Activated T-cell treated with anti-CD3 and anti-CD28 coated beads for 4 hours (primary cell): ENCODE measurements at places on chromosomes 4 and X.

DNA sequence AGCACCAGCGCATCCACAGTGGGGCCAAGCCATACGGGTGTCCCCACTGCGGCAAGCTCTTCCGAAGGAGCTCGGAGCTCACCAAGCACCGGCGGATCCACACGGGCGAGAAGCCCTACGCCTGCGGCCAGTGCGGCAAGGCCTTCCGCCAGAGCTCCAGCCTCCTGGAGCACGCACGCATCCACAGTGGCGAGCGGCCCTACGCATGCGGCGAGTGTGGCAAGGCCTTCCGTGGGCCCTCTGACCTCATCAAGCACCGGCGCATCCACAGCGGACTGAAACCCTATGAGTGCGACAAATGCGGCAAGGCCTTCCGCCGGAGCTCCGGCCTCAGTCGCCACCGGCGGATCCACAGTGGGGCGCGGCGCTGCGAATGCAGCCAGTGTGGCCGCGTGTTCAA, 13.6 kb downstream of the ZNF275 start:
- DNase-seq = no peak

- no peak for DNase-seq
Measured at GRCh38 chrX:150483356-150483985, 85.0 kb upstream of the MTM1 start.

DNA sequence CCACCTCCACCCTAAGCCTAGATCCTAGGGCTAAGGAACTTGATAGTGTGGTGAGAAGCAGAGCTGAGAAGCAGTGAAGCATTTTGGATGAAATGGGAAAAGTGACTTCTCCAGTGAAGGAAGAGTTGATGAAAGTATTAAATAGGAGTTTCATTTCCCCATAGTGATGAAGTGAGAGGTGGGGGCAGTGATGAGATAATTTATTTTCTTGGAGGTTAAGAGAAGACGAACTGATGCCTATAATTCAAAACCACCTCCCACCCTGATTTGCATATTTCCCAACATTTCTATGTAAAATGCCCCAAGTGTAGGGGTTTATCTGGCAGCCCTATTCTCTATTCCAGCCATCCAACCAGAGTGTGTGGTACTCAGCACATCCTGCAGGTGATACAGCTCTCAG, 6.3 kb downstream of the LONRF3 start:
- DNase-seq = no peak

DNA sequence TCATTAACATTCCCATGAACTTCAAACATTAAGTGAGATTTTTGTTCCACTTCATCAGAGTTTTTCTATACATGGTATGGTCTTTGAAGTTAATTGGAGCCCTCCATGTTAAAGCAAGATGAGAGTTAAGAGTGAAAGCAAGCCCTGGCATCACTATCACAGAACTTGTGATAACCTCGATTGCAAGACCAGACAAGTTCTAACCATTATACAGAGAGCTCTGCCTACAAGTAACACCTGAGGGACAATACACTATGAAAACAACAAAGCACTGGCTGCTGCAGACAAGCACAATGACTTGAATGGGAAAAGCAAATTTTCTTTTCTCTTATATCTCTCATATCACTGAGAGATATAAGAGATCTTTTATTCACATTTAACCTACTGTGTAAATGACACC, 126.6 kb upstream of the GYPA start:
- no peak for DNase-seq

DNA sequence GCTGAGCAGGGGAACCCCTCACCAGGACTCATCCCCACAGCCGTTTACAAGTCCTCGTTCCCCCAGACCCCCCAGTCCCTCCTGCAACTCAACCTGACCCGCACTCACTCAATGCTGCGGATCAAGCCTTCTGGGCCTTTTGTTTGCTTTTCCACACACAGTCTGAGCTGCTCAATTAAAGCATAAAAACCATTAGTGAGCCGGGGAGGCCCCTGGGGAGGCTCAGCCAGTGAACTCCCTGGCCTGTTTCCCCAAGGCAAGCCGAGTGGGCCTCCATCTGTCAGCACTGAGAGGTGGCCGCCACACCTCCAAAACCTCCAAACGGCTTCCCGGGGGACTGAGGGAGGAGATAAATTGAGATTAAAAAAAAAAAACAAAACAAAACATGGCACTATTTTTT, 158.5 kb downstream of the SHOX start:
- DNase-seq = no peak

DNA sequence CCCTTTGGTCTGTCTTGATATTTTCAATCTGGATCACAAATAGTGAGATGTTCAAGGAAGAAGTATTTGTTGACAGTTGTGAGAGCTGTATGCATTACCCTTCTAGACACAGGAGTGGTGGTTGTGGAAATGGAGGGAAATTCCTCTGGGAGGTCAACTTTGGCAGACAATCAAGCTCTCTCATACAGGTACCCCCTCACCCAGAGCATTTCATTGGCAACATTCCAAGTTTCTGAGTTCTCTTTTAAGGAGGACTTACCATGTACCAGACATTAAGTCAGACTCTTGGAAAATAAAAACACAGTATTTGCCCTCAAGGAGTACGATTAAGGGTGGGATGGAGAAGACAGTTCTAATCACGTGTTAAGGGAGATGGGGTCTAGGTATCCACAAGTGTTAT, 45.3 kb downstream of the KLHL15 start:
- DNase-seq = no peak

DNA sequence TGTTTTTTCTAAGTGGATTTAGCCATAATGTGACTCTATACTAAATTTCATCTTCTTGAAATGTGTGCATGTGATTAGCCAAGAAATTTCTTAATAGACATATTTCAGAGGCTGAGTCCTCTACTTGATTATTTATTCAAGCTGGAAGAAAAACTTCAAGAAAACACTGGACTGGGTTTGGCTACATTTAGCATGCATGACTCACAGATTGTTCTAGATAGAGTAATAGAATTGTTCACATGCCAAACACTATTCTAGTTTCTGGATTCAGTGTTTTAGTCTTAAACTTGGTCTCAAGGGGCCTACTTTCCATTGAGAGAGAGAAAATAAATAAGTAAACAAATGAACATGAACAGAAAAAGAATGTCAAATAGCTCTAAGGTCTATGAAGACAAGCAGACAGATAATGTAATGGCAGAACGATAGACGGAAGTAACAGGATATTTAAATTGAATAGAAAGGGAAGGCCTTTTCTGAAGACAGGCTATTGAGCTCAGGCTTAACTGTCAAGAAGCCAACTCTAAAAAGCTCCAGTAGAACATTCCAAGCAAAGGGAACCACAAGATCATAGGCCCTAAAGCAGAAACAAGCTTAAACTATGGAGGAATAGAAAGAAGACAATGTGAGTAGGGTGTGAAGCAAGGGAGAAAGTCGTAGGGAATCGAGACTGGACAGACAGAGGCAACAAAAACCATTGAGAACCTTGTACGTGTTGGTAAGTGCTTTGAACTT, 104.6 kb downstream of the TMEM144 start:
- no peak for DNase-seq

GRCh38 chrX:148228521-148228920, 247.4 kb downstream of the FMR1NB start:
- DNase-seq = no peak

- DNase-seq = no peak
Measured at GRCh38 chrX:112818114-112819007, 22.3 kb downstream of the AMOT start.
